OCI-LY7 (cell line): ENCODE measurements at places on chromosomes 7 and 10. TPM values are rescaled to one million over a fixed set of nuclear protein-coding genes. Genes with fewer than 3 reads are reported as not detected.
A peak's percentile ranks its signal among the peaks of the same experiment; 100 is the strongest.

- DNase-seq: peak; percentile 55
Observed at GRCh38 chr10:22713853-22714478, 412 bp downstream of the PIP4K2A start.

- no peak for DNase-seq
Observed at GRCh38 chr10:115654961-115655360, 561.8 kb downstream of the ATRNL1 start.

The LDB3 gene
- 0.08 TPM in 1 of 2 replicates, not detected in the other for total RNA-seq

DNA sequence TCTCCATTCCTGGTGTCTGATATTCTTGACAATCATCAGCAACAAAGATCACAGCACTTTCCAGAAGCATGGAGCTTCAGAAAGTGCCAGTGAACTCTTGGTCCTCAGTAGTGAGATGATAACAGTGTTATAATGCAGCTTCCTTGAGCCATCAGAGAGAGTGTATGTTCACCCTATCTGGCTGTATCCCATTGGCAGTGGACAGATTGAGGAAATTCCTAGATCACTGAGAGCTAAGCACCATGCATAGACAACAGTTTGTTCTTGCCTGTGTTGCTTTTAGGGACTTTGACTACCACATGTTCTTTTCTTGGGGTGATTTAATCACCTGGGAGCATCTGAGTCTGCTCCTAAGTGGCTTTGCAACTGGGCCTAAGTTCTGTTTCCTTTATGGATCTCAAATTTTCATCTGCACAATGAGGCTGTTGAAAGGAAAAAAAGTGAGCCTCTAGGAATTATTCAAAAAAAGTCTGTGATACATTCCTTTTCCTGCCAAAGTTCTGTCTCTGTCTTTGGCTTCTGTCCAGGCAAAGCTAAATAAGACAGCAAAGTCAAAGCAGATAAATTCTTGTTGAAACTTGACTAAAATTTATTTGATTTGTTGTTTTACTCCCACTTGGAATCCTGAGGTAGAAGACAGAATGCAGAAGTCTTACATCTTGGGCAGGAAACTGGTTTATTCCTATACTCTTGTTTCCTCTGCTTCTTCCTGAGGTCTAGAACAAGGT, 14.5 kb upstream of the ZNF282 start:
- DNase-seq: no peak

GRCh38 chr10:73058057-73058591, 38.5 kb downstream of the P4HA1 start:
- no peak for DNase-seq

DNA sequence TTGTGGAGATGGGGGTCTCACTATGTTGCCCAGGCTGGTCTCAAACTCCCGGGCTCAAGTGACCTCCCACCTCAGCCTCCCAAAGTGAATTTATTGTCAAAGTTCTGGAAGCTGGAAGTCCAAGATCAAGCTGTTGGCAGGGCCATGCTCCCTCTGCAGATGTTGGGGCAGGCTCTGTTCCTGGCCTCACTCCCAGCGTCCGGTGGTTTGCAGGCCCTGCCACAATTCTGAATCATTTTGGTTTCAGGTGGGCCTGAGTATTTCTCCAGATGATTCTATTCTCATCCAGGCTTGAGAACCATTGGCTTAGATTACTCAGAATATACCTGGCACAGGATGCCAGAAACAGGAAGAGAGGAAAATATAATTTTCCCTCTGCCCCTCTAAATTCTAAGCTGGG, 737.4 kb downstream of the TNS3 start:
- DNase-seq: no peak

The PTTG1IP2 gene
- not detected in 2 replicates for total RNA-seq

The EPDR1 gene
- not detected in 2 replicates for total RNA-seq

The UNCX gene
- not detected in 2 replicates for total RNA-seq

The CYP26C1 gene
- total RNA-seq: 0.09 and 0.15 TPM in 2 replicates

GRCh38 chr7:57404343-57404966, 45.5 kb upstream of the ZNF716 start:
- DNase-seq: no peak

The EMX2 gene
- not detected in 2 replicates for total RNA-seq

The ZC3HAV1 gene
- 47.6 and 52.4 TPM in 2 replicates for total RNA-seq

GRCh38 chr7:158616050-158616449, 28.4 kb upstream of the PTPRN2 start:
- DNase-seq: no peak

GRCh38 chr7:3497796-3498195, 196.7 kb downstream of the SDK1 start:
- no peak for DNase-seq

- no peak for DNase-seq
Observed at GRCh38 chr7:77791336-77791735, 6.9 kb downstream of the TMEM60 start.

The HABP2 gene
- not detected in 2 replicates for total RNA-seq

GRCh38 chr10:88253128-88253527, 330.0 kb downstream of the RNLS start:
- no peak for DNase-seq

DNA sequence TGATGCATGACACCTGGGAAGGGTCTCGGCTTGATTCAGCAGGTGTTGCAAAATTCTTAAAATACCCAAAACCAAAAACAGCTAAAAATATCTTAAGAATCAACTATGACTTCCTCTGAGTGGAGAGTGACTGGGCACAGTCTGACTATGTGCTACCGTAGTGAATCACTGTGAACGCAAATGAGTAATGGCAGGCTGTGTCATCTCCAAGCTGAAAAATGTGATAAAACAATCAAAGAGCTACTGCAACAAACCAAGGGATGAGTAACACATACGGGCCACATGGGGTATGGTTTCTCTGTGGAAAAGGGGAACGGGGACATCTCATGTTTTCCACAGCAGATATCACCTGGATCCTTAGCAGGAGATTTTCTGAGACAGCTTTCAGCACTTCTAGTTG, 127.5 kb downstream of the ABCA13 start:
- no peak for DNase-seq

DNA sequence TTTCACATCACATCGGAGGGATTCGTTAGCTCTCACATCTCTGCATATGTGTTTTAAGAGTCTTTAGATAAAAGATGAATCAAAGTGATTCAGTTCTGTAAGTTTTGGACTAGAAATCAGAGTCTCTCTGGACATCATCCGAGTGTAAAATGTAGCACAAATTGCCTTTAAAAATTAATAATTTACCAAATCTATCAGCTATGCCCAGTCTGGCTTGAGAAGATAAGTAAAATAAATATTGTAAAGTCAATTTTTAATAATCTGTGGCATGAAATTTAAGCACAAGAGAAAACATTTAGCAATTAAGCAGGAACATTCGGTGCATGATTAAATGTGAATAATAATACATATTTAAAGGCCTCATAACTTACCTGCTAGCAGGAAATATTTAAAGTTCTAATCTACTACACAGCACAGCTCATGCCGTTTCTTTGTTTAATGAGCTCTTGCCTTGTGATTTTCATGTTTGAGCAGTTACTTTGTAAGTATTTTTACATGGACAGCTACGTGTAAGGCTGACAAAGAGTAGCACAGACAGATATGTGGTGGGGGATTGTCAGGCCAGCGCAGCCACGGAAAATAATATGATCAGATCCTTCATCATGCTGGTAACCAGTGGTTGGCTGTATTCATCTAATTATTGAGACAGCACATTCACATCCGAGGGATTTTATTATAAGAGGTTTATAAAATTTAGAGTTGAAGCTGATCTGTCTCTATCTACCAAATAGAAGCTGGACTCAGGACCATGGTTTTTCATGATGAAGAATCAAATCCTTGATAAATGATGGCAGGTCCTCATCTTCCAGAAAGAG, 317.3 kb downstream of the ADARB2 start:
- DNase-seq: no peak

DNA sequence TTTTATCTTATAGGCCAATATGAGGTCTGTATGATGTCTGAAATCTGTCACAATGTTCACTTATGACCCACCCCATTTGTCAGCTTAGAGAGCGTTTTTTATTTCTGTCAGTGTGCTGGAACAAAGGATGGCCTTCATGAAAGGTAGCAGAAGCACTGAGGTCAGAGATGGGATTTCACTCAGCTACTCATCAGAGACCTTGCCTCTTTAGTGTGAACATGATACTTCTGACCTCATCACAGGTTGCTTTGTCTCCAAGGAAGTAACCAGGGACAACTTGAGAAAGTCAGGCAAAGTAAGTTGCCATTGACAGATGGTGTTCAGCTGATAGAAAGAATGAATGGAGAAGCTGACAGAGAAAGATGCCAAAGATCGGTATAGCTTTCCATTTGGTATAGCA, 16.3 kb downstream of the YAE1 start:
- DNase-seq: no peak

The SPDYE6 gene
- not detected in 2 replicates for total RNA-seq

GRCh38 chr7:136131304-136131630, 154.1 kb upstream of the MTPN start:
- DNase-seq: no peak

DNA sequence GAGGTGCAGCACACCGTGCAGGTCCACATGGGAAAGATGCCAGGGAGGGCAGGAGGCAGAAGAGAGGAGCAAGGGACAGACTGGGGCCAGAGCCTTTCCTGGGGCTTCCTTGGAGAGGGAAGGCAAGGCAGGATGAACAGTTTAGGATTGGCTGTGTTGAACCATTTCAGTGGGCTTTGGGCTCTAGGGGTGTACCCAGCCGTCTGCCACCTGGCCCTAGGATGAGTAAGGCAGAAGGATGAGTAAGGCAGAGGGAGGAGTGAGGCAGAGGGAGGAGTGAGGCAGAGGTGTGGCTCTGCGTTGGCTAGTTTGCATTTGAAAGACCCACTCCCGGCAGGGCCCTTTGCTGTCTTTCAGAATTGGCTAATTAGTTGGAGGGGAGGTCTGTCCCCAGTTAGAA, 31.5 kb upstream of the PRF1 start:
- no peak for DNase-seq

The LIPF gene
- total RNA-seq: not detected in 2 replicates

DNA sequence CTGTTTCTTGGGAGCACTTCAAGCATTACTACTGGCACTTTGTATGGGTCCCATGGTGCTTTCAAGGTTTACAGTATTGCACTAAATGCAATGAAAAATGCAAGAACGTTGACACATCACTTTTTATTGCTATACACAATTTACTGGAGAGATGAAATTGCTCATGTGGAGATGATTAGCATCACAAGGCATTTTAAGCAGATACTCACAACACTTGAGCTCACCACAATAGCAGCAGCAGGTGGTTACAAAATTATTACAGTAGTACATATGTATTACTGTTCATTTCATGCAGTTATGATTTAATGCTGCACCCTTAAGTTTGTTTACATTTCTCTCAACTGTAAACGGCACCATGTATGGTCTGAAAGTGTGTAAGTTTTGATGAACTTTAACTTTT, 537.7 kb downstream of the GRM8 start:
- DNase-seq: no peak

- no peak for DNase-seq
Observed at GRCh38 chr7:35241884-35242283, 12.0 kb downstream of the TBX20 start.

DNA sequence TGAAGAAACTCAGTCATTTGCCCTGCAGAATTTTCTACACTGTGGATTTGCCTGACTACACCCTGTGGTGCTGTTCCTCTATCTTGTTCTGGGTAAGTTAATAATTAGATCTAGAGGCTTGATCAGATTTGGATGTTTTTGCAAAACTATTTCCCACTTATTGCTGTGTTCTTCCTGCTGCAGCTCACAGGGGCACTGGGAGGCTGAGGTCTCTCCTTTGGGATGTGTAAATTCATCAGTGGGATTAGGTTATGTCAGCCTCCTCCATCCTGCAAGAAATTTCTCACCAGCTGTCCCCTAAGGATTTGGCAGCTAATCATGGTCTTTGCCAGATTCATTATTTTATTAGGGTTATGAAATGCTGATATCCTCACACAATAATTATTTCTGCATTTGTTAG, 148.1 kb upstream of the ZNF32 start:
- DNase-seq: no peak

DNA sequence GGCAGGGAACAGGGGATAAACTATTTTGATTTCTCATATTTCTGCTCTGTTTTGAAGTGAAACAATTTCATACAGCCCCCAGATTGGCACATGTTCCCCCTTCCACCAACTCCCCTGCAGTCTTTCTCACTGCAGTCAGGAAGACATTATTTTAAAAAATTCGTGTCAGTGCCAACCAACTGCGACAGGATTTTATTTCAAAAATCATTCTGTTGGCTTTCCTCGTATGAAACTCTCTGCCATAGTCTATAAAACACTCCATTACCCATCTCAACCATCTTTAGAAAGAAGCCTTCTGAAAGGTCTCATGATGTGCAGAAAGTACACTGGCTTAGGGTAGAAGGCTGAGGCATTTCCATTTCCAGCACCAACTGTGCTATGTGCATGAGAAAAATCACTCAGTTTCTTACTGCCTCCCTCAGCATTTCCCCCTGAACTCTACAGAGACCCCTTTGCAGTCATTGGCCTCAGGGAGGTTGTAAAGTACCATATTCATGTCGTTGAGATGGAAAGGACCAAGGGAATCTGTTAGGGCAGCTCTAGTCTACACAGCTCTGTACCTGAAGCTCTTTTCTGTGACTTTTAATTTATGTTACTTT, 46.9 kb downstream of the STEAP1B start:
- DNase-seq: peak; percentile 68

DNA sequence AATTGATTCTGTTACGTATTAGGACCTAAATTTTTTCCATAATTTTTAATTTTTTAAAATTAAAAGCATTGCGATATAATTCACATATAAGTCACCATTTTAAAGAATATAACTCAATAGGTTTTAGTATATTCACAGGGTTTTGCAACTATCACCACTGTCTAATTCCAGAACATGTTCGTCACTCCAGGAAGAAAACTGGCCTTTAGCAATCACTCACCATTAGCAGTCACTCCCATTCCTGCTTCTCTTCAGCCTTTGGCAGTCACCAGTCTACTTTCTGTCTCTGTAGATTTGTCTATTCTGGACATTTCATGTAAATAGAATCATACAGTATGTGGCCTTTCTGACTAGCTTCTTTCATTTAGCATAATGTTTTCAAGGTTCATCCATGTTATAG, 176.5 kb downstream of the EXOC4 start:
- no peak for DNase-seq

DNA sequence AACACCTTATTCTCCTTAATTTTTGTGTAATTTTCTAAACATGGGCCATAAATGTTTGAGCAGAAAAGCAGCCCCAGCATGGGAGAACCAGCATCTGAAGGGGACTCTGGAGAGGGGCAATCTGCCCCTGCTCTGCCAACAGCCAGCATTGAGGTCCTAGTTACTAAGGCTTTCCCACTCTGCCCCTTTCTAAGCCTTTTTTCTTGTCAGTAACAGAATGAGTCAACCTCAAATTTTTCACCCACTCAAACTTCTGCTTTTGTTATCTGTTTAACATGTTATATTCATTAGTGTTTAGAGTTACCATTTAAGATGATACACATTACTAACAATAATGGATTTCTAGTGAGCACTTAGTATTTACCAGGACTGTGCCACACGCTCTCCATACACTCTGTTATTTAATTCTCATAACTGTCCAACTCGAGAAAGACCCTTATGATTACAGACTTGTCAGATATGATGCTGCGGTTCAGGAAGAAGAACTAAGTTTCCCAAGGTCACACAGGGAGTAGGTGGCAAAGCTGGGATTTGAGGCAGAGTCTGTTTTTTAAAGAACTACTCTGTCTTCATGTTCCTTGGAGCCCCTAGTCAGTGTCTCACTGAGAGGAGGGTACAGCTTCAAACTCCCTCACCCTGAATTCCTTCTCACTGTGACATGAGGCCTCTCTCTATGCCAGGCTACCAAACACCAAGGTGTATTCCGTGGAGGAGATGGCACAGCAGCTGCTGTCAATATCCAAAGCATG, 19.9 kb upstream of the GPAM start:
- no peak for DNase-seq

- no peak for DNase-seq
Observed at GRCh38 chr10:112735041-112735695, 214.9 kb upstream of the TCF7L2 start.

The GIMAP6 gene
- total RNA-seq: not detected in 2 replicates
